ENCODE measurements at places on chromosomes 5 and 9.

DNA sequence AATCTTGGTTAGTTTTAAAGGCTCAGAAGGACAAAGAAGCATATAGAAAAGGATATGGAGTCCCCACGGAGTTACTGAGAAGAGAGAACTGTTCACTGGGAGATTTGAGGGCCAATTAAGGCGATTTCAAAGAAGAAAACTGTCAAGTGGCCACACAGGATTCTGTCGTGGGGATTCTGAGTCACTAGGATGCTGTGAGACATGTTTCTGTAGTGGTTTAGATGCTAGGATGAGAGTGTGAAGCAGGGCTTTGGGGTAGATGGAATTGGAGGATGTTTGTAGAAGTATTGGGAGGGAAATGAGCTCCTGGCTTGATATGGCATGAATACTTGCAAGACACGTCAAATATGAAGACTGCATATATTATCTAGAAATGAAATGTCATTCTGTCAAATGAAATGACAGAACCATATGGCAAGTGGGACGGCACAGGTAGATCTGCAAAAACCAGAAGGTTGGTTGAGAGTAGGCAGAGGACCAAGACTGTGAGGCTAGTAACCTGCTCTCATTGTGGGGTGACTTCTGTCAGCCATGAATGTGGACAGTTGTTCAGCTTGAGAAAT is 136.3 kb upstream of the SPRY4 start:
- no peak for DNase-seq

GRCh38 chr9:25225938-25226760 is 452.1 kb downstream of the TUSC1 start:
- no peak for DNase-seq

GRCh38 chr5:173668245-173668800 is 51.9 kb upstream of the BOD1 start:
- DNase-seq: no peak

DNA sequence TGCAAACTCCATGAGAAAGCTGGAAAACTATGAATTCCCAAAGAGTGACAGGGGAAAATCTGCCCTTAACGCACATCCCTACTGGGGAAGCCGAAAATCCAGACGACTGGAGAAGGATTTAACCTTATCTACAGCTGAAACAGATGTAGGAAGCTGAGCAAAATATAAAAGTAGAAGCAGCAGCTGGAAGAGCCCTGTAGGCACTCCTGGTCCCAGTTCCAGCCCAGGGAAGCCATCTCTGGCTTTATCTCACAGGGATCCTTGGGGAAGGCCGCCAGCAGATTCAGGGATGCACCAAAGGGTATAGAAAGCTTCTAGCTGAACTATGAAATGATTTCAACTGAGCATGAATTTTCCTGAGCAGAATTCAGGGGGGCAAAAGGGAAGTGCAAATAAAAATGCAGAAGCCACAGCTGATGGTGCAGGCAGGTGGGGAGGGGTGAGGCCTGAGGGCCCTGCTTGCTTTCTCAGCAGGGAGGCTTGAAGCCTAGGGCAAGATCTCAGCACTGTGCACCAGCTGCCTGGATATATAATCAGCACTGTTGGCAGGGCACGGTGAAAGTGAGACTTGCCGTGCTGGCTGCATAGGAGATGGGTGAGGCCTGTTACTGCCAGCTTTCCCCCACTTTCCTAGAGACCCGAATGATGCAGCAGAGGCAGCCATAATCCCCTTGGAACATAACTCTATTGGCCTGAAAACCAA is 2019.5 kb upstream of the NUDT12 start:
- no peak for DNase-seq

DNA sequence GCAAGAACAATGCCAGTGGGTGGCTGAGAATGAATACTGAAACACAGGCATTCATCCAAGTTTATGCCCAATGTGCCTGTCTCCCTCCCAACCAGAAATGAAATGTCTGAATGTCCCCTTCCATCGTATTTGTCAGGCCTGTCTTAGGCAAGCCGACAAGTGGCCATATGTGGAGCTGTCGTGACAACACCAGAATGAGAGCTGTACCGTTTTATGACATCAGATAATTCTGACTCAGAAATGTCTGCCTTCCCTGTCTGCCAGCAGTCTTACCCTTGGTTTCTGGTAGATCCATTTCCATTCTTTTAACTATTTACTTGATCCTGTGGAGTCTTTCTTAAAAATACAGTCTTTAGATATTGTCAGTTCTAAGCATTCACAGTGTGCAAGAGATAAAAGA is 211.8 kb downstream of the NR3C1 start:
- no peak for DNase-seq

GRCh38 chr9:120392711-120393110 is 187.3 kb downstream of the CDK5RAP2 start:
- no peak for DNase-seq

Data from GM13977 (cell line).